ENCODE measurements at places on chromosomes 1 and 21.

DNA sequence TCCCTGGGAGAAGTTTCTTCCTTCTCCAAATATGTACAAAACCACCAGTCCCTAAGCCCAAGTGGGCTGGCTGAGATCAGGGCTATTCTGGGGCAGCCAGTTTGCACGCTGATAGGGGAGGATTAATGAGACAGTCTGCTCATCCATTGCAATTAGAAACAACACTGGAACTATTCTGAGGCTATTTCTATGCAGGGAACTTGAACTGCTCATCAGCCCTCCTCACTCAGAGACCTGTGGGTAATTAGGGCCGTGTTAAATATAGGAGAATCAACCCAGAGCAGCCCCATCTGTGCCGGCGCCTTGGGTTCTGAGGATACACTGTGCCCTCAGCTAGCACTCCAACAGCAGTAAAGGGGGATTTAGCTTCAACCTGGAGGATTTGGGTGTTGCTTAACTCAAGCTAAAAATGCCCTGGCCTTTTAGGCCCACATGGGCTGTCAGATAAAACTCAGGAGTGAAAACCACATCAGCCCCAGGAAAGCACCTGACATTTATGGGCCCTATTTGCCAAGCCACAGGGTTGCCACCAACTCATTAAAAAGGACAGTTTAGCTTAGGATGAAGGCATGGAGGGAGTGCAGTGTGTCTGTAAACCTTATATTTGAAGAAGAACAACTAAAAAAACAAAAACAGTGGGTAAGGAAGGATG is 53.9 kb downstream of the DUSP10 start:
- no peak for DNase-seq

GRCh38 chr21:26528882-26529281 is 44.2 kb downstream of the CYYR1 start:
- DNase-seq = no peak

DNA sequence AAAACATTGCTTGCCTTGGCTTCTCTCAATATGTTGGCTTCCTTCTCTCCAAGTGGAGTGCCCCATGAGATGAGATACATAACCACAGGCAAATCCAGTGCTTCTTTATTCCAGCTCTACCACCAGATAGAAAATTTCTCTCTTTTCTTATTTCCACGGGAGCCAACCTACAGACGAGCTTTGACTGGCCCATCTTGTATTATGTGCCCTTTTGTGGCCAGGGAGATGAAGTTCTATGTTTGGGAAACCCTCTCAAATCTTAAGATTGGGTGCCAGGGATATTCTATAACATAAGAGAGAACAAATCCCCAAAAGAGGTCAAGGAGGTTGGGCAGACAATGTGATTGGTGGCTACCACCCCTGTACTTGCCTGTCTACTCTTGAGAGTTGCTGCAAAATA is 351.8 kb downstream of the ZNF326 start:
- DNase-seq = no peak

DNA sequence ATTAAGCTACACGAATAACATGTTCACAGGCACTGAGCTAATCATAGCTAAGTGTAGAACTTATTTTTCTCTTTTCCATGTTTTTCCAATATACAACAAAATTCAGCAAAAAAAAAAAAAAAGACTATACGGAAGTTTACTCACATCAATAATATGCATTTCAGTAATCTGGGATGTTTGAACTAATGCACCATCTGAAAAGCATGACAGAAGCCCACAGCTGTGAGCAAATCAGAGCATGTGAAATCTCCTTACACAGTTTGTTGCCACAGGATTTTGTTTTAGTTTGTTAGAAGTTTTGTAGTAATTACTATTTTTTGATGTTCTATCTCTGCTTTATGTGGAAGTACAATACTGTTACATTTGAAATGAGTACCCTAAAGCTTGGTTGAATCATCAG is 1051.7 kb downstream of the TTLL7 start:
- DNase-seq = no peak

- DNase-seq = no peak
Measured at GRCh38 chr1:79568411-79568810, 561.9 kb upstream of the ADGRL4 start.

Data from right forelimb (tissue), 1 donor.